ENCODE measurements at places on chromosomes 5 and 9.

DNA sequence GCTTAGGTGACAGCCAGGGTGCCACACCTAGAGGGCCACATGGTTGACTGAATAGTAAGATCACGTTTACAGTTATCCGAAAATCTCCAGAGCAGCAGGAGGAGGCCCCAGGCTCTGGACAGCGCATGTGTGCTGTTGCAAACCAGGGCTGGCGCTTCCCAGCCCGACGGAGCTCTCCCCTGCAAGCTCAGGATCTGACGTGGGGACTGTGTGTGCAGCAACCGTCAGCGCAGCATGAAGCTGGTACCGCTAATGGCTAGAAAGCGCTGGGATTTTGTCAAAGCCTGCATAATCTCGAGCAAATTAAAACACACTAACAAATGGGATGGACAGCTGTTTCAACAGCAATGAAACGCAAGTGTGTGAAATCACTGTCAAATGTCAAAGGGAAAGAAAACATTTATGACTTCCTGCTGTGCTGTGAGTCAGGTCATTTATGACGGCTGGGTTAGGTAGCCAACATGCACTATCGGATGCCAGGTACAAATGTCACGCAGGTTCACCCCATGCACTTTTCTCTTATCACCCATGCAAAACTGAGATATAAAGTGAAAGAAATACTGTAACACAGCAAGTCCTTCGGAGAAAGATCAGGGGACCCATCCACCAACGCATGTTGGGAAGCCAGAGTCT, 7.5 kb downstream of the SURF4 start:
- no peak for DNase-seq

DNA sequence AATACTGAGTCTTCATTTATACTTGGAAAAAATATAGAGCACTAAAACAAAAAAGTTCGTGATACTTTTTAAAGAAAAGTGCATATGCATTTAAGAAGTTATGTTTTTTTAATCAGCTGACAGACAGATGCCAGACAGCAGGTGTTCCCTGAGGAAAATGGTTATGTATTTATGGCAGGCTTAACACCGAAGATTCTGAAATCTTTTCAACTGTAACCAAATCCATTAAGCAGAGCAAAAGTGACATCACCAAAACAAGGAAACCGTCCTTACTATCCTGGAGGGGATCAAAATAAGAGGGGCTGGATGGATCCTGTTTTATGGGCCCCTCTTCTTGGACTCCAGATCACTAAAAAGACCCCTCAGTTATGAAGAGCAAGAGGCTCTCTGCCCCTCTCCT, 404.9 kb upstream of the ADAMTS16 start:
- no peak for DNase-seq

DNA sequence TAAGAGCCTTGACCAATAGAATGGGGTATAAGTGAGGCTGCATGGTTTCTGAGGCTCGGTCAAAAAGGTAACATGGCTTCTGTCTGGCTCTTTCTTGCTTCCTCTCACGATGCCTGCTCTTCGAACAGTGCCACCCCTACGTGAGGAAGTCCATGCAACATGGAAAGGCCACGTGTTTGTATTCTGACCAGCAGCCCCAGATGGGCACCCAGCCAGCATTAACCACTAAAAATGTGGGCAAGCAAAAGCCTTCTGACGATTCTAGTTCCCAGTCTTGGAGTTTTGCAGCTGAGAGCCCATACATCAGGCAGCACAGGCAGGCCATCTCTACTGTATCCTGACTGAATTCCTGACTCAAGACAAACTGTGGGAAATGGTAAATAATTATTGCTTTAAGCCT, 24.2 kb upstream of the NREP start:
- peak; percentile 83 for DNase-seq

DNA sequence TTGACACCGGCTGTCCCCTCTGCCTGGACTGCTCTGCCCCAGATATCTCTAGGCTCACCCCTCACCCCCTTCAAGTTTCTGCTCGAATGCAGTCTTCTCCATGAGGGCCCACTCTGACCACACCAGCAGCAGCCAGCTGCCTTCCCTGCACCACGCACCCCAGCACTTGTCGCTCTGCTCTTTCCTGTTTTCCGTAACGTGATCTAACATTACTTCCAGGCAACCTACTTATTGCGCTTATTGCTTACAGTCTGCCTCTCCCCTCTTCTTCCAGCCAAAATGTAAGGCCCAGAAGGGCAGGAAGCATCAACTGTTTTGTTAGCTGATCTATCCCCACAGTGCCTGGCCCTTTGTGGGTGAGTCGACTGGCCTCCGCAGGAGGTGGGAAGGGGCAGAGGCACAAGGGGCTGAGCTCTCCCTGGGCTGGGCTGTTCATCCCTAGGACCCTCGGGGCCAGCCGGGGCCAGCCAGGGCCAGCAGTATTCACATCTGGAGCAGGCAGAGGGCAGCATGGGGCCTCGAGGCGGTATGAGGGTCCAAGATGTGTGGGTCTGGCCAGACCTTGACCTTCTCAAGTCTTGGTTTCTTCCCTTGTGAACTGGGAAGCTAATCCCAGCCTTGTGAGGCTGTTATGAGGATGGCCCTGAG, 11.6 kb upstream of the DBN1 start:
- DNase-seq = no peak

GRCh38 chr5:147557876-147558745, 48.2 kb upstream of the DPYSL3 start:
- DNase-seq = no peak

GRCh38 chr9:121021301-121021700, 28.8 kb downstream of the C5 start:
- no peak for DNase-seq

DNA sequence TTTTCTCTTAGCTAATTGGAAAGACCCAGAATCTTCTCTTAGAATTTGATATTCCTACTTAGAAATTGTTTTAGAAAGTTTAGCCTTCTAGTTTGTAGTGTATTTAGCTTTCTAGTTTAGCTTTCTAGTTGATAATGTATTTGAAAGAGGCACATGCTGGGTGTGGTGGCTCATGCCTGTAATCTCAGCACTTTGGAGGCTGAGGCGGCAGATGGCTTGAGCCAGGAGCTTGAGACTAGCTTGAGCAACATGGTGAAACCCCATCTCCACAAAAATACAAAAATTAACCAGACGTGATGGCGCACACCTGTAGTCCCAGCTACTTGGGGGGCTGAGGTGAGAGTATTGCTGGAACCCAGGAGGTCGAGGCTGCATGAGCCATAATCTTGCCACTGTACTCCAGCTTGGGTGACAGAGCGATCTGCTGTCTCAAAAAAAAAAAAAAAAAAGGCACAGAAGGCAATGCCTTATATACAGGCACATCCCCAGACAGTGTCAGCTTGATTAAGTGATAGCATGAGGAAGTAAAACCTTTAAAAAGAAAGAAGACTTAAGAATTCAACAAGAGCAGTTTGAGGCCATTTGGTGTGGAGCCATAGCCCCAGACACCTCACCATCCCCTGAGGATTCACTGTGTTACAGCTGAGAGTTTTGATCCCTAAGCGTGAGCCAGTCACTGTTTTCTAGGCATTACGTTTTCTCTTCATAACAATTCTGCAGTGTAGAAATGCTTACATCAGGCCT, 34.6 kb downstream of the ZSWIM6 start:
- no peak for DNase-seq

GRCh38 chr5:173729079-173729765, 112.8 kb upstream of the BOD1 start:
- DNase-seq = no peak

GRCh38 chr9:20621471-20622329, 599 bp downstream of the MLLT3 start:
- DNase-seq = peak; percentile 33

- no peak for DNase-seq
Observed at GRCh38 chr9:23740531-23740930, 85.5 kb downstream of the ELAVL2 start.

DNA sequence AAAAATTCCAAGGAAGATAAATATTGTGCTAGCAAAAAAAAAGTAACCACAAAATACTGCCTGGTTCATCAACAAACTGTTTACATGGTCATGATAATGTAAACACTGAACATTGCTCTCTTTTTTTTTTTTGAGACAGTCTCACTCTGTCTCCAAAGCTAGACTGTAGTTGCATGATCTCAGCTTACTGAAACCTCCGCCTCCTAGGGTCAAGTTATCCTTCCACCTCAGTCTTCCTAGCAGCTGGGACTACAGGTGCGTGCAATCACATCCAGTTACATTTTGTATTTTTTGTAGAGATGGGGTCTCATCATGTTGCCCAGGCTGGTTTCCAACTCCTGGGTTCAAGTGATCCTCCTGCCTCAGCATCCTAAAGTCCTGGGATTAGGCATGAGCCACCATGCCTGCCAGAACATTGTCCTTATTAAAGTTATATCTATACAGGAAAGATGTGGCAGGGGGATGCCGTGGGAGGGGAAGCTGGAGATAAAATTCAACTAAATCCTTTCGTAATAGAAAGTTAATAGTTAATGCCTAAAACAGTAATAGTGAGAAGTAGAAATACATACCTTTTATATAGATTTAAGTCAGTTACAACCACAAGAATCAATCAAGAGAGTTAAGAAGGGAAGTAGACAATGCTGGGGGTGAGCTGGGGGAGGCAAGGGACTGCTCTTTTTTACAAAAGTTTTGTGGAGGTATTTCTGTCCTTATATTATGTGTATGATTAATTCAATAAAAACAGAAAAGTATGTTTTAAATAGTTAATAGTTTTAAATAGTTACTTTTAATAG, 52.3 kb downstream of the RGMB start:
- DNase-seq = no peak

Measured in inflammatory macrophage (primary cell).